ENCODE measurements at places on chromosomes 6 and 20.
A peak's percentile ranks its signal among the peaks of the same experiment; 100 is the strongest.

DNA sequence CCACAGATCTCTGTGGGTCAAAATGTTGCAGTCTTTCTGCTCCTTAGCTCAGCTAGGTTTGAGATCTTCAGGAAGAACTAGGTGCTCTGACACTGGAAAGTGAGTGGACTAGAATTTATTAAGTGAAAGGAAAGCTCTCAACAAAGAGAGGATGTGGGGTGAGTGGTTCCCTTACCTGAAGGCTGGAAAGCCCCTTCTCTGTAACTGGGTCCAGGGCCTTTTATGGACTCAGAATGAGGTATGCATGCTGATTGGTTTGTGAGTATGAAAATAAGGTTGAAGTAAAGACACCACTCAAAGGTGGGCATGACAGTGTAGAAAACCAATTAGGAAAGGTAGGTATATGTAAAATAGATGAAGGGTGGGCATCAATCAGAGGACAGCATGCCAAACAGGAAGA lies 485.5 kb downstream of the CD109 start:
- no peak for DNase-seq

- no peak for DNase-seq
These were observed 142.0 kb downstream of the UST start for GRCh38 chr6:148888856-148889255.

- DNase-seq, result peak; percentile 75
These were observed at the start of gene CDYL for GRCh38 chr6:4776131-4776492. Gene CDYL, plus strand, starts transcription at chr6:4776404. Its CDS starts 380 bp downstream, at chr6:4776784.

DNA sequence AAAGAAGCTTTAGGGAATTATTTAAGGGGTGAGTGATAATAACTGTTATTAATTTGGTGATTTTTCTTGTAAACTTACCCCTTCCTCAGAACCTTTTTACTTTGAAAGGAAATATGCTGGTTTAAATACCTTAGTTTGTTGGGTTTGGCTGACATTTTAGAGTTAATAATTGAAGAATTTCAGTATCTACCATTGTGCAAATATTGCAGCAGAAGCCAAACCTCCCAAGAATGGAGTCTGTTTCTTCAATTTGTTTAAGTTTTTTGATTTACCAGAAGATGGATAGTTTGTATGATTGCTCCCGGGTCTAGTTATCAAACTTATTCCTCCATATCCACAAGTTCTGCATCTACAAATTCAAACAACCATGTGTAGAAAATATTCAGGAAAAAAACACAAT lies 77.1 kb downstream of the ATRN start:
- DNase-seq, result no peak

GRCh38 chr20:31856516-31856915 lies 11.1 kb upstream of the FOXS1 start:
- no peak for DNase-seq

GRCh38 chr20:7038029-7038428 lies 270.5 kb downstream of the BMP2 start:
- no peak for DNase-seq

DNA sequence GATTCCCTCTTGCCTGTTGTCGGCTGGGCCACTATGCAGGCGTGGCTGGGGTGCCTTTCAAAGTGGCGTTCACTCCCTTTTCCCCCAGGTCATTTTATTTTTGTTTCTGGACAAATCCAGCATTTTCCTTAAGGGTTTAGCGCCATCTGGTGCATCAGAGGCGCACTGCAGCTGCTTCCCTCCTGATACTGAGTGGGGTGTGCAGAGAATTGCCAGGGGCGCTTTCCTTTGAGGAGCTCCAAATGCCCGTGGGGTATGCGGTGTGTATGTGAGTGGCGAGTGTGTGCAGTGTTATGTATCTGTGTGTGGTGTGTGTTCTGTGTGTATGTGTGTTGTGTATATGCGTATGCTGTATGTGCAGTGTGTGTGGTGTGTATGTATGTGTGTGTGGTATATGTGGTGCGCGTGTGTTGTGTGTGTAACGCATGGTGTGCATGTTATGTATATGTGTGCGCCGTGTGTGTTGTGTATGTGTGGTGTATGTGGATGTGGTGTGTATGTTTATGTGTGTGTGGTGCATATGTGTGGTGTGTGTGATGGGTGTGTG lies 100.1 kb upstream of the AGPAT4 start:
- peak; percentile 15 for DNase-seq

- DNase-seq, result no peak
These were observed 7.8 kb upstream of the DLL1 start for GRCh38 chr6:170298688-170299087.

GRCh38 chr20:34751453-34751852 lies 47.3 kb downstream of the TP53INP2 start:
- DNase-seq, result no peak

GRCh38 chr20:3430376-3431069 lies 23.1 kb upstream of the DNAAF9 start:
- DNase-seq, result no peak

- DNase-seq, result no peak
These were observed 57.4 kb downstream of the GJA10 start for GRCh38 chr6:89951574-89952104.

Measured in NCI-H526 treated with DMSO at 0.1 percent for 48 hours (cell line).